ENCODE measurements at places on chromosomes 3 and 15.

GRCh38 chr3:180913581-180914404 lies 1.3 kb downstream of the FXR1 start:
- DNase-seq = peak; percentile 49

- DNase-seq = no peak
Measured at GRCh38 chr3:41301548-41301947, 102.2 kb downstream of the CTNNB1 start.

DNA sequence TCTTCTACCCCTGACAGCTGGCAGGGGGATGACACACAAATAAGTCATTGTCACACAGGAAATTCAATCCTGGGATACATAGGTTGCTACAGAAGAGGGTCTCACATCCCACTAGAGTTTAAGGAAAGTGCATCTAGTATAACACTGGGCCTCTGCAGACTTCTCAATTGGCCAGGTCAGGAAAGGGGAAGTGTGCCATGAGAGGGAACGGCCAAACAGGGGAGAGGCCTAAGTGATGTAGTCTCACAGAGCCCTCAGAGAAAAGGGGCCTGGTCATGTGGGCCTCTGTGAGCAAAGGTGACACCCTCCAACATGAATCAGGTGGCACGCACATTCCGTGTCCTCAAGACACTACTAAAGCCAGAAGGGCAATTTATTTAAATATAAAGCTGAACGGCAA lies 11.2 kb downstream of the ZXDC start:
- DNase-seq = no peak

GRCh38 chr3:125271127-125271526 lies 58.6 kb upstream of the SLC12A8 start:
- DNase-seq = no peak

GRCh38 chr3:159749406-159749805 lies 239.2 kb upstream of the IL12A start:
- DNase-seq = no peak

- no peak for DNase-seq
Measured at GRCh38 chr3:127732303-127732702, 59.6 kb downstream of the ABTB1 start.

- DNase-seq = no peak
Measured at GRCh38 chr3:193774272-193774915, 181.4 kb downstream of the OPA1 start.

GRCh38 chr15:90744759-90745402 lies 27.7 kb downstream of the BLM start:
- no peak for DNase-seq

DNA sequence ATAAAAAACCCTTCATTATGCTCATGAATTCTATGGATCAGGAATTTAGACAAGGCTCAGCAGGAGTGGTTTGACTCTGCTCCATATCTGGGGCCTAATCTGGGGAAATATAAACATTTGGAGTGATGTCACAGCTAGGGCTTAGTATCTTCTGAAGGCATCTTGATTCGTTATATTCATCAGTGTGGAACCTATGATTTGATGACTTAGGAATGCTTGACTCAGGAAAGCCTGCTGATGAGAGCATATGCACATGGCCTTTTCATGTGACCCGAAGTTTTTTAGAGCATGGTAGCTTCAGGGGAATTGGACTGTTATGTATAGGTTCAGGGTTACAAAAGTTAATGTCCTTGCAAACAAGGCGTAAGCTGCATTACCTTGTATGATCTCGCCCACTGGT lies 184.9 kb upstream of the LRRC3B start:
- no peak for DNase-seq

- no peak for DNase-seq
Measured at GRCh38 chr3:138135146-138135832, 3.1 kb upstream of the A4GNT start.

- no peak for DNase-seq
Measured at GRCh38 chr3:14633417-14633816, 18.1 kb upstream of the CCDC174 start.

GRCh38 chr3:175743733-175744400 lies 884.7 kb downstream of the NAALADL2 start:
- no peak for DNase-seq

- DNase-seq = no peak
Measured at GRCh38 chr3:21729331-21729730, 21.7 kb downstream of the ZNF385D start.

- DNase-seq = no peak
Measured at GRCh38 chr3:194930377-194931204, 244.9 kb downstream of the FAM43A start.

- no peak for DNase-seq
Measured at GRCh38 chr3:111621535-111621934, 26.4 kb upstream of the ZBED2 start.

DNA sequence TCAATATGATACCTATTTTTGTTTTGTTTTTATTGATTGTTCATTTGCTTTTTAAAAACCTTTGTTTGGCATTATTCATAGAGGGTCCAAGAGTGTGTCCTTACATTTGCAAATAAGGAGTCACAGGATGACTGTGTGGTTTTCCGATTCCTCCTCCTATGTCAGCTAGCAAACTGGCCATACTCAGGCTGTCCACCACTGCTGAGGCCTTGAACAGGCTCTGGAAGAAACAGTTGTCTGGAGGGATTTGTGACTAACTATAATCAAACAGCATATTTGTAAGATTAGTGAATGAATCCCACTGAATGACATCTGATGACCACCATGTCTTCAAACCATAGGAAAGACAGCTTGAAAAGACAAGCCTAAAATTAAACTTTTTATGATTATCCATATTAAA lies 423.4 kb upstream of the ATP11B start:
- DNase-seq = no peak

DNA sequence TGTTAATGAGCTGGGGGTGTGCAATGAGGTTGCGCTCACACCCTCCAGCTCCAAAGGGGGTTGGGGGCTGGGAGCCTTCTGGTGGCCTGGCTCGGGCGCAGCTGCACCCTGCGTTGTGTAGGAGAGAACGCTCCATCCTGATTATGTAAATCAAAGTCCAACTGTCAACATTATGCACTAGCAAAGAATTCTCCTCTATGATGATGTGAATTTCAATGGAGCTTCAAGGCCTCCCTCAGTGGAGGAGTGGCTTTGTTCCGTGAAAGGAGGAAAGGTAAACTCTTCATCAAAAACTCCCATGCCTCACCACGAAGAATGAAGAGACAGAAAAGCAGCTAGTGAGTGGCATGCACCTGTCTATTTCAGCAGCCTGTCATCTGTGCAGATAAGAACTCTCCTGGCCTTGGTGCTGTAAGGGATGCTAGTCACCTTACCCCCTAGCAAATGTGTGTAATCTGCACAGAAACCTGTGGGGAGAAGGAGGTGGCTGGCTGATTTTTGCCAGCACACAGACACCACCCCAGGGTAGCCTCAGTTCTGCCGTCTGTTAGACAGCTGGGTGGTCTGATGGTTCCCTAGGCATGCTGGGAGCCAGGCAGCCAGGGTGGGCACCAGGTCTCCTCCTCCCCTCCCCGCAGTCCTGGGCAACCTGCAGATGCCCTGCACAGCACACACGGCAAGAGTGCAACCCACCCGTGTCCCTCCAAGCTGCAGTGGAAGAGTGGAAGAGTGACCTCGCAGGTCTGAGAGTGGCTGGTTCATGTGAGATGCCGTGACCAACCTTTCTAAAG lies 47.0 kb upstream of the TRPM1 start:
- DNase-seq = no peak

DNA sequence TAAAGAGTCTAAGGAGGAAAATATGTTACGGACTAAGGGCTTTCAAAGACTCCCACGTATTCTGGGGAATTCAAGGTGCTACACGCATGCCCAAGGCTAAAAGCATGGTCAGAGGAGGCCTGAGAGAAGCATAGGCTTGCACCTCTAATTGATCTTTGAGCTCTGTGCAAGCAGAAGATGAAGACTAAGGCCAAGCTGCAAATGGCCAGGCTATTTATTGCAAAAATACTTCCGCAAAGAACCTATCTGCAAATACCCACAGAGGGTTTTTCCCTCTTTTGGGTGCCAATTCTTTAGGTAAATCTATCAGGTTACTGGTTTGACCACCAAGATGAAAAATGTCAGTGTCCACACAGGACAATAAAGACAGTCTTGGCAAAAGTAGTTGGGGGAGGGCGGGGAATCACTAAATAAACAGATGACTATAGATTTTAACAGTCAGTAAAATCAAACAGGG lies 119.5 kb downstream of the STAG1 start:
- no peak for DNase-seq

DNA sequence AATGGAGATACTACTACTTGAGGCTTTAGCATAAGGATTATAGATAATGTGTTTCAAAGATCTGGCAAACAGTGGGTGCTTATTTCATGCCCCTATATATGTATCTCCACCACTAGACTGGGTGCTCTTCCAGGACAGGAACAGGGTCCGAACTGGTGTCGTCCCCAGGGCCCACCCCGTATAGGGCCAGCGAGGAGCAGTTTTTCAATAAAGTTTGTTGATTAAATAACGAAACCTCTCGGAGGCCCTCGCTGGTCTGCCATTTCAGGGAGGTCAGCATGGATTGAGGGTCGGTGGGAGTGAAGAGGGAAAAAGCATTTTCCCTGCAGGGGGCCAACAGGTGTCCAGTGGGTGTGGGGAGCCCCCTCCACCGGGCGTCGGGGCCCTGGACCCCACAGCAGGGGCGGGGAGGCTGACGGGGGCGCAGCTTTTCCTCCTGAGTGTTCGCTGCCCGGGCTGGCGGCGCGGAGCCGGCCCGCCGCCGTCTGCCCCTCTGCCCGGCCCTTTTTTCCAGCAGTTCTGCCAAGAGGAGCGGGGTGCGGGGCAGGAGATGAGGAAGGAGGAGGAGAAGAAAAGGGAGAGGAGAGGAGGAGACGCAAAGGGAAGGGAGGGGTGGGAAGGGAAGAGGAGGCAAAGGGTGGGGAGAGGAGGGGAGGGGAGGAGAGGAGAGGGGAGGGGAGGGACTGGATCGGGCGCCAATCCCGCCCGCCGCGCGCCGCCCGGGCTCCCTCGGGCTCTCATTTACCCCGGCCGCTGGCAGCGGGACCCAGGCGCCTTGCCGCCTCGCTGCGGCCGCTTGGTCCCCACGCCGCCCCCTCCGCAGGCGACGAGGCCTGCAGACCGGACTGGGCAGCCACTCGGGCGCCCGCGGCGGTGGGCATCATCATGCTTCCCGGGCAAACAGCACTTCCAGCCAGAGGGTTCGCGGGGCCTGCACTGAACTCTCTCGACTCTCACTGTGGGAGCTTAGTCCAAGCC lies 66.3 kb downstream of the ISG20 start:
- DNase-seq = no peak

GRCh38 chr3:131849616-131850015 lies 185.2 kb downstream of the CPNE4 start:
- no peak for DNase-seq

GRCh38 chr15:62719316-62719715 lies 323.2 kb upstream of the TPM1 start:
- DNase-seq = no peak

DNA sequence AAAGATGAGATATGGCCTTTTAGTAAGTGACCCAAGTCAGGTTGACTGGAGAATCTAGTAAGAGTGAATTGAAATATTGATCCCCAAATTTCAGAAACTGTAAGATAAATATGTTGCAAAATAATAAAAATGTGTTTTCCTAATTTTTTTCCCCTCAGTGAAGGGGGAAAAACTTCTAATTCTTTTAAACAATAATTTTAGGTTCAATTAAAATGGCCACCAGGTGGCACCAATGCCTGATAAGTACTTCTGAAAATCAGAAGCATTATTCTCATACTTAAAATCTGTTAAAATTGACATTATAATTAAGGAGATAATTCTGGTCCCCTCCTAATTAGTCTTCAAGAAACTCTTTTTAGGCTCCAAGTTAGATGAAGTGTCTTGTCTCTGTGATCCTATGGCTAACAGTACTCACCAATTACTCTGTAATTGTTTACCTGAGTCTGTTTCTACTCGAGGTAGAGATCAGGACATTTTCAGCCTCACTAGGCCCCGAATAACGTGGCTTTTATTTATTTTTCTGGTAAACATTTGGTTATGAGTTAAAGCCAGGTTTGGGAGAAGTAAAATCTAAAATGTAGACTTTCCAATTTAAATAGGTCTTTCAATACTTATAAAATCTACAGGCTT lies 52.6 kb downstream of the NMD3 start:
- peak; percentile 69 for DNase-seq

DNA sequence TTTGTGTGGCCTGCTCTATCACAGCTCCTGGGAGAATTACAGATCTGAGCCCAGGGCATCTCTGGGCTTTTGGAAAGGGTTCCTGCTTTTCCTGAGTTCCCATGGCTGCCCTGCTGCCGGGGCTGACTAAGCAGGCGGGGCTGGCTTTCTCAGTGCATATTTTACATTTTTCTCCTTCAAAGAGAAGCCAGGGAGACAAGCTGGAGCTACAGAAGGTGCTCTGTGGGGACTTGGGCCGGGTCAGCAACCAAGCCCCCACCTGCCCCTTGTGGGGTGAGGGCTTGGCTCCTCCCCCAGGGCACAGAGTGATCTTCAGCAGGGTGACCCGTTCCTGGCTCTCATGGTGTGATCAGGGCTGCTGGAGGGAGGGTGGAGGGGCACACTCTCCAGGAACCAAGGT lies 17.4 kb downstream of the ABTB1 start:
- no peak for DNase-seq

- DNase-seq = peak; percentile 69
Measured at GRCh38 chr3:23002836-23003732, 200.0 kb upstream of the UBE2E2 start.

DNA sequence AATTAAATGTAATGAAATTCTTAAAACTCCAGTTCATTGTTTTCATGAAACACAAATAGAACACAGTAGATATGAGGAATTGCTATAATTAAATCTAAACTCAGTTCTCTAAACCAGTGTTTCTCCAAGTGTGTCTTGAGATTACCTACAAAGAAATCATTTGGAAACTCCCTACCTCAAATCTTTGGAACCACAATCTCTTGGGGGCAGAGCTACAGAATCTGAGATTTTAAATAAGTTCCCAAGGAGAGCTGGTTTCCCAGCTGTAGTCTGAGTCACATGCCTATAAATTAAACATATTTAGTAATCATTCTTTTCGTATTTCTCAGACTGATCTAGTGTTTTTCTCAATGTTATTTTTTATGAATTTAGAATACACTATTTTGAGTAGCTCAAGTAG lies 17.0 kb upstream of the ACTC1 start:
- no peak for DNase-seq

Data from NCI-H1105 treated with DMSO at 0.1 percent for 48 hours (cell line).